DMS53 (cell line): ENCODE measurements at places on chromosomes 12 and 14.

GRCh38 chr12:123938679-123939480 is 33.8 kb downstream of the CCDC92 start:
- DNase-seq: peak; percentile 18

GRCh38 chr12:30447061-30447750 is 248.5 kb downstream of the IPO8 start:
- peak; percentile 39 for DNase-seq

DNA sequence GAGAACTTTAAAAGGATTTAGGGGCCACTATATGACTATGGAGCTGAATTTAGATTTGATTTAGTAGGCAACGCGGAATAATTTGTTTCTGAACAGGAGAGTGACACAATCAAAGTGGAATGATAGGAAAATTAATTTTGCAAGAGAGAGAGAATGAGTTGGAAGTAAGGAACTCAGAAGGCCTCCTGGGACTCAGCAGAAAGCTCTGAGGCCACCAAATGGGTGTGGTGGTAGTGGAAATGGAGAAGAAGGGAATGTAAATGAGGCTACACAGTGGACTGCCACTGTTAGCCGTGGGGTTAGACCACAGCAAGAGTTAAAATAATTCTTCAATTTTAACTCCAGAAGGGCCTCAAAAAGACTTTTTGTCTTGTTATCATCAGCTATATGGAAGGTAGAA is 102.7 kb downstream of the LRRK2 start:
- DNase-seq: no peak

DNA sequence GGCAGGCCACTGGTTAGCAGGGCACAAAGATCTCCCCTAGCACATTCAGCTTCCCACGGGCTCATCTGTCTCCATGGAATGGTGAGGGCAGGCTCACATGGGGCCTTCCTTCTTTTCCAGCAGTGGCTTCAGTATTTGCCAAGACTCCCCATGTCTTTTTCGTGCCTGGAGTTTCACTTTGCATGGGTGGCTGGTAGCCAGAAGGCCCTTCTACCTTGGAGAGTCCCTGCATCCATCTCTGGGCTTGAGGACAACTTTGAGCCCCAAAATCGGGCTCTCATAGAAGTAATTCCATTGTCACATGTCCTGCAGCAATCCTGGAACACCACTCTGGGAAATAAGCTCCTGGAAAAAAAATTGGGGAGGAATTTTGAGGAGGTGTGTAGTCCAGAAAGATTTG is 42.1 kb downstream of the NFKBIA start:
- DNase-seq: no peak

- peak; percentile 45 for DNase-seq
These were observed 81.1 kb downstream of the ZFP36L1 start for GRCh38 chr14:68711561-68712309.

GRCh38 chr12:66397574-66398290 is 95.4 kb downstream of the HELB start:
- DNase-seq: no peak

GRCh38 chr14:23513818-23514643 is 37.5 kb downstream of the ZFHX2 start:
- no peak for DNase-seq

- DNase-seq: peak; percentile 65
These were observed 5.8 kb downstream of the TMEM253 start for GRCh38 chr14:21106498-21107282.

DNA sequence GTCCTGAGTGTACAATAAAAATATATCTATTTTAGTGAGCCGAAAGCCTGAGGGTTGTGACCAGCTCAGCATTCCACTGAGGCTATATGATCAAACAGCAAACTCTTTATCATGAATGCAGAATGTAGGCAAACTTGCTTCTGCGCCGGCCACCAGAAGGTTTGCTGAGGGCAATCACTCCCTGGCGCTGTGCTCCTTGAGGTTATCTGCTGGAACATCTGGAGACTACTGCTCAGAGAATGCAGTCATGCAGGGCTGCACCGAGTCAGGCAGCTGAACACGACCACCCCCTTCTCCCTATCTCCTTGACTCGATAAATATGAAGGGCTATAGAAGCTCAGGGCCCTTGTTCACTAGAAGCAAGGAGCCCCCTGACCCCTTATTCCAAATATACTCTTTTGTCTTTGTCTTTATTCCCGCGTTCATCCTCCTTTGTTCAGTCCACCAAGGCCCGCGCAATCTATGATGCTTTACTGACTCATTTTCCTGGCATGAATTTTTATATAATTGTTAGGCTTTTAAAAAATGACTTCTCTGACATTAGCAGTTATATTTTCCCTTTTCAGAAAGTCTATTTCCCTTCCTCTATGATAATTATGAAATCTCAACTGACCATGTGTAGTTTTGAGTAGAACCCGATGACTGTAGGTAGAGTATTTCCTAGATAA is 1089.3 kb downstream of the SLC16A7 start:
- DNase-seq: peak; percentile 72

DNA sequence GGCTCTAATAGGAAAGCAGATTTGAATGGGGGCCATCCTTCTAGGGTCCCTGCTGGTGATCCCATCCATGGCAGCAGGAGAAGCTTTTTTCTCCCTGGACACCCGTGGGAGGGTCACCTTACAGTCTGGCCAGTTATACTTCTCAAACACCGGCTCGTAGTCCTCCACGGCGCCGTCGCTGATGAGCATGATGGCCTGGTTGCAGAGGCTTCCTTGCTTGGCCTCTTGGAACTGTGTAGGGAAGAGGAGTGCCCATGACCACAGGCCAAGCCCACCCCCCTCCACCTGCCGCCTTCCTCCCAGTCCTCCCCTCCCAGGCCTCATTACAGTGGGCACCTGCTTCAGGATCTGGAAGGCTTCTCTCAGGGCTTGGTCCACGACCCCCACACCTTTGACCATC is 33.8 kb downstream of the CACNA2D4 start:
- no peak for DNase-seq

- DNase-seq: peak; percentile 58
These were observed 5.7 kb upstream of the SLC35F4 start for GRCh38 chr14:57871459-57872080.

DNA sequence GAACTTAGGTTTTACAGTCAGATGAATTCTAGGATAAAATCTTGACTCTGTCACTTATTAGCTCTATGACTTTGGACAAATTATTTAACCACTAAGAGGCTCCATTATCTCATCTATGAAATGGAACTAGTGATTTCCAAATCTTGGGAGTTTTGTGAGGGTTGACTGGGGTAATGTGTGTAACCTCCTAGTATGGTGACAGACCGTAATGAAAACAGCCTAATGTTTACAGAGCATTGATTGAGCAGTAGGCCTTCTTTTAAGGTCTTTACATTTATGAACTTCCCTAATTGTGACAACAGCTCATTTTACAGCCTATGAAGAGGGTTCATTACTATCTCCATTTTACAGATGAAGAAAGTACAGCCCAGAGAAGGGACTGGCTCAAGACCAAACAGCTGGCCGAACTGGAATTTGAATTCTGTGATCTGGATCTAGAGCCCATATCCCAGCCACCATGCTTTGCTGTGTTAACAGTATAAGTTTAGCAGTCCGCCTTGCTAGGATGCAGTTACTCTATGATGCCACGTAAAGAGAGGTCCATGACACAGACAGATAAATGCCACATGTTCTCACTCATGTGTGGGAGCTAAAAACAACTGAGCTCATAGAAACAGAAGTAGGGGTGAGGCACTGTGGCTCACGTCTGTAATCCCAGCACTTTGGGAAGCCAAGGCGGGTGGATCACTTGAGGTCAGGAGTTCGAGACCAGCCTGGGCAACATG is 9.1 kb upstream of the FBXL14 start:
- DNase-seq: no peak

GRCh38 chr14:92973798-92974372 is 50.9 kb downstream of the CHGA start:
- DNase-seq: no peak

- DNase-seq: peak; percentile 69
These were observed 645.4 kb upstream of the ATXN7L3B start for GRCh38 chr12:73892201-73892600.

DNA sequence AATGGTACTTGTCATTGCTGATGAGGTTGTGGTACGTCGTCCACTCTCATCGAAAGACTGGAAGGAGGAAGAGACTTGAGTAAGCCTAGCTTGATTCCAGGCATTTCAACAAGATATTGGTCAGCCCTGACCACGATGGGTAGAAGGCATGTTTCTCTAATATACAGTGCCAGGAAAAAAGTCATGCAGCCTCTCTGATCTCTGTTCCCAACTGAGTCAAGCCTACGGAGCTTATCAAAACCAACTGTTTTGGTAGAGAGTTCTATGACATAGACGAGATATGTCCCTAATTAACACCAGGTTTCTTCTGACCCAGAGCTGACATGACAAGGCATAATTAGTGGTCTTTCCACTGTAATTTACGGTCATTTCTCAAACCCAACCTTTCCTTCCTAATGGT is 58.5 kb downstream of the NIN start:
- no peak for DNase-seq

- no peak for DNase-seq
These were observed 16.4 kb downstream of the RNASE2 start for GRCh38 chr14:20971705-20972021.
